Articular chondrocyte of knee joint (primary cell): ENCODE measurements at places on chromosomes 16 and 17. TPM values are rescaled to one million over a fixed set of nuclear protein-coding genes. Genes with fewer than 3 reads are reported as not detected.

Gene CD19
- not detected in 2 replicates for total RNA-seq

Gene SHBG
- 1.3 TPM in 1 of 2 replicates, not detected in the other for total RNA-seq

Gene MRPL28
- 51.3 and 58.4 TPM in 2 replicates for total RNA-seq

Gene ZNF500
- total RNA-seq, result 11.1 and 11.3 TPM in 2 replicates

Gene FOXN1
- total RNA-seq, result 0.11 and 0.13 TPM in 2 replicates

Gene CBFA2T3
- total RNA-seq, result not detected in 2 replicates

Gene TBC1D3C
- total RNA-seq, result 0.32 TPM in 1 of 2 replicates, not detected in the other

Gene ZNF205
- 9.7 and 11.8 TPM in 2 replicates for total RNA-seq

Gene KRTAP3-2
- not detected in 2 replicates for total RNA-seq

Gene SLFN12
- total RNA-seq, result 13.5 and 20.9 TPM in 2 replicates

Gene UMOD
- total RNA-seq, result not detected in 2 replicates

Gene KRT40
- not detected in 2 replicates for total RNA-seq

Gene ITGAL
- not detected in 2 replicates for total RNA-seq
